ENCODE measurements at places on chromosomes 13 and 19.

DNA sequence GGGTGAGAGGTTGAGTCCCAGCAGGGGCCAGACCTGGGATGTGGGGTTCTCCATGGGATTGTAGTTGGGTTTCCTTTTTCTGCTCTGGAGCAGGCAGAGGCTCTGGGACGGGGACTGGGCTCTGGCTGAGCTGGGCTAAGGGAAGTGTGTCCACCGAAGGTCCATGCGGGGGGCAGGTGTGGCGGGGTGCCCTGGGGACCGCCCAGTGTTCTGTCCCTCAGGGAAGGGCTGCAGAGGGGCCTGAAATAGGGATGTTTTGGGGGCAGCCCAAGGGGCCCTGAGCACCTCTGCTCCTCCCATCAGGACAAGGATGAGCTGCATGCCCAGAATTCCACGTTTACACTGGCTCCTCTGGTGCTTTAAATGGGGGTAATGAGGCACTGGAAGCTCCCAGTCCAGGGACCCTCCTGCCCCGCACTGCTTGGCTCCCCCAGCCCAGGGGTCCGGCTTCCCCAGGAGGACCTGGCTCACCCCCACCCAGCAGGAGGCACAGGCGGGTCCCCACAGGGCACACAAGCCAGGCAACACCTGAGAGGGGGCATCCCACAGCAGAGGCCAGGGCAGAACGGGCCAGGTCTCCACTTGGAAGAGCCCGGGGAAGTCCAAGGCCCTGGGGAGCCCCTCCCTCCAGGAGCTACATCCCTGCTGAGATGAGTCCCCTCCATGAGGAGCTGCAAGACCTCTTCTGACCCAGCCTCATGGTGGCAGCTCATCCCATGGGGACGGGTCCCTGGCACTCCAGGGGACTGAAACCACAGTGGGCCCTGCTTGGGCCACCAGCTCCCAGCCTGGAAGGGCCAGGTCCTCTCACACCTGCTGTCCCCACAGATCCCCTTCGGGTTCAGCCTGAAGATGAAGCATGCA, 14.7 kb upstream of the ZNF14 start:
- no peak for DNase-seq

- no peak for DNase-seq
Measured at GRCh38 chr13:77729502-77730221, 32.2 kb downstream of the SLAIN1 start.

DNA sequence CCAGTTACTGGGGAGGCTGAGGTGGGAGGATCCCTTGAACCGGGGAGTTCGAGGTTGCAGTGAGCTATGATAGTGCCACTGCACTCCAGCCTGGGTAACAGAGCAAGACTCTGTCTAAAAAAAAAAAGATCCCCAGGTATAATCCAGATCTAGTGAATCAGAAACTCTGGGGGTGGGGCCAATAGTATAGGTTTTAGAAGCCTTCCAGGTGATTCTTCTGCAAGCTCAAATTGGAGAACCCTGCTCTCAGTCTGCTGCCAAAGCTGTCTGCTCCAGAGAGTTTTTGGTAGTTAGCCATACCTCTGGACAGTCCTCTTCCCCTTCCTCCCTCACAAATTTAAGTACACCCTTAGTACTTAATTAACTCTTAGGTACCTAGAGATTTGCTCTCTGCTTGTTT, 28.0 kb downstream of the SERP2 start:
- no peak for DNase-seq

- no peak for DNase-seq
Measured at GRCh38 chr13:97141564-97142005, 80.5 kb upstream of the MBNL2 start.

- DNase-seq: no peak
Measured at GRCh38 chr19:39826311-39826945, 7.5 kb downstream of the DYRK1B start.

GRCh38 chr19:18828786-18829185, 3.0 kb upstream of the UPF1 start:
- no peak for DNase-seq

DNA sequence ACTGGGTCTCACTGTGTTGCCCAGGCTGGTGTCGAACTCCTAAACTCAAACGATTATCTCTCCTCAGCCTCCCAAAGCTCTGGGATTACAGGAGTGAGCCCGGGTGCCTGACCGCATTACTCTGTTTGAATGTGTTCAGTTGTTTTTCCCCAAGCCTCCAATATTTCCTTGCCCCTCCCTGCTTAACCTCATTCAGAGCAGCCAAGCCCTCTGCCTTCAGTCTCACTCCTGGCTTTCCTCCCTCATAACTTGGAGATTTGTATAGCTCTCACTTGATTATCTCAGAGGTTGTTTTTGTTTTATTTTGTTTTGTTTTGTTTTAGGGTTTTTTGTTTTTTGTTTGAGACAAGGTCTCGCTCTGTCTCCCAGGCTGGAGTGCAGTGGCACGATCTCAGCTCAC, 11.4 kb downstream of the EPHX3 start:
- no peak for DNase-seq

DNA sequence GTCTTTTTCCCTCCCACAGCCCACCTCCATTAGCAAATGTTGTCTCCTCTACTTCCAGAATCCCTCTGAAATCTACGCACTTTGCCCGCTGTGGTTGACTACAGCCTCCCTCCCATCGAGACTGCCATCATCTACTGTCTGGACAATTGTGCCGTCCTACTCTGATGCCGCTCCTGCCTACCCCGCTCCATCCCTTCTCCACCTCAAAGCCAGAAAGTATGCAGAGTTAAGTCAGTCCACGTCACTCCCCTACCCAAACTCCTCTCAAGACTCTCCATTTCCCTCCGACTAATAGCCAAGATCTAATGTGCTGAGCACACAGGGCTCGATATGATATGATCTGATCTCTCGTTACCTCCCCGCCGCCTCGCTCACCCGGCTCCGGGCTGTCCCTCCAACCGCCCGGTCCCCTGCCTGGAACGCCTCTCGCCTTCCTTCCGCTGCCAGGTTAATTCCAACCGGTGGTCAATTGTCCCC, 556 bp downstream of the CACTIN start:
- no peak for DNase-seq

DNA sequence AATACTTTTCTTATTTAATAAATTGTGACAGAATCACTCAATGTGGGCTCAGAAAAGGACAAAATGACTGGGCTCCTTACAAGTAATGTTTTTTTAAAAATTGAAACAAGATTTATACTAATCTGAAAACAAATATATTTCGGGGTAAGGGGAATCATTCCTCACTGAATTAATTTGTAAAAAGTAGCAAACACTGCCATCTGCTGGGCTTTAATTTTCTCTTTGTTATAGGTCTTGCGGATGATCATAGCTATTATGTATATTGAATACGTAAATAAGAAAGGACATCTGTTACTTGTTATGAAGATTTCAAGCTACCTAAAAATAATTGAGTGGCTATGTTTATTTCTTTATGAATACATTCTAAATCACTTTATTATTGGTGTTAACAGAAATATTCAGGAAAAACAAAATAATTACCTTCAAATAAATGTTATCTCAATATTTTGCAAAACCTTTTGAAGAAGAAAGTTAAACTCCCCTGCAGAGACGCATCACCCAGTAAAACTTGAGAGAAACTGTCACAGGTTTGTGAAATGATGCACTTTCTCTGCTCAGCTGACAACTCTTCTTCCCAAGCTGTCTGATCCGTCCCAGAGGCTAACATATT, 17.8 kb upstream of the ENOX1 start:
- DNase-seq: no peak

GRCh38 chr19:57269515-57270250, 10.6 kb upstream of the ZNF460 start:
- no peak for DNase-seq

DNA sequence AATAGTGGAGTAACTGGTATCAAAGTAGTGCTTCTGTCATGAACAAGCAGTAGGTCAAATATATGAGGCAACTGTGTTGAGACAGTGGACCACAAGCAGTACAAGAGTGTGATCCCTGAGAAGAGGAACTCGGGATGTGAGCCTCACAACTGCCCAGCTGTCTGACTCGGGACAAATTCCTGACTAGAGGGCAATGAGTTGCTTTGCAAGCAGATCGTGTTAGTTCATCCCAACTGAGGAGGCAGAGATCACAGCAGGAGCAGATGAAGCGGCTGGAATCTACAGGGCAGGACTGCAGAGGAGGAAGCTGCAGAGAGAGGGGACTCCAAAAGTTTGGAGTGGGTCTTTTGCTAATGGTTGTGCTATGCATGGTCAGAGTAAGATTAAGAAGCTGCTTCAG, 741.1 kb downstream of the DIAPH3 start:
- no peak for DNase-seq

All from activated gamma-delta T cell treated with Interleukin-2 at 50 U/mL for 16 hours (primary cell).